Uterine smooth muscle cell (primary cell): ENCODE measurements at places on chromosomes 3 and 15. TPM values are rescaled to one million over a fixed set of nuclear protein-coding genes. Genes with fewer than 3 reads are reported as not detected.

LRTM1 gene
- not detected in 2 replicates for total RNA-seq

MAP6D1 gene
- total RNA-seq = 1.2 and 2.5 TPM in 2 replicates

FMN1 gene
- 5.5 and 11.0 TPM in 2 replicates for total RNA-seq

DCLK3 gene
- under 0.01 TPM in 1 of 2 replicates, not detected in the other for total RNA-seq

MYEF2 gene
- total RNA-seq = 13.5 and 16.6 TPM in 2 replicates
